ENCODE measurements at places on chromosomes 5 and 9.
A peak's percentile ranks its signal among the peaks of the same experiment; 100 is the strongest.

GRCh38 chr5:131382407-131383395, 118.8 kb downstream of the CDC42SE2 start:
- no peak for DNase-seq

GRCh38 chr5:56142614-56143372, 90.3 kb downstream of the ANKRD55 start:
- DNase-seq: peak; percentile 86

GRCh38 chr5:126544087-126544740, 50.8 kb downstream of the ALDH7A1 start:
- no peak for DNase-seq

DNA sequence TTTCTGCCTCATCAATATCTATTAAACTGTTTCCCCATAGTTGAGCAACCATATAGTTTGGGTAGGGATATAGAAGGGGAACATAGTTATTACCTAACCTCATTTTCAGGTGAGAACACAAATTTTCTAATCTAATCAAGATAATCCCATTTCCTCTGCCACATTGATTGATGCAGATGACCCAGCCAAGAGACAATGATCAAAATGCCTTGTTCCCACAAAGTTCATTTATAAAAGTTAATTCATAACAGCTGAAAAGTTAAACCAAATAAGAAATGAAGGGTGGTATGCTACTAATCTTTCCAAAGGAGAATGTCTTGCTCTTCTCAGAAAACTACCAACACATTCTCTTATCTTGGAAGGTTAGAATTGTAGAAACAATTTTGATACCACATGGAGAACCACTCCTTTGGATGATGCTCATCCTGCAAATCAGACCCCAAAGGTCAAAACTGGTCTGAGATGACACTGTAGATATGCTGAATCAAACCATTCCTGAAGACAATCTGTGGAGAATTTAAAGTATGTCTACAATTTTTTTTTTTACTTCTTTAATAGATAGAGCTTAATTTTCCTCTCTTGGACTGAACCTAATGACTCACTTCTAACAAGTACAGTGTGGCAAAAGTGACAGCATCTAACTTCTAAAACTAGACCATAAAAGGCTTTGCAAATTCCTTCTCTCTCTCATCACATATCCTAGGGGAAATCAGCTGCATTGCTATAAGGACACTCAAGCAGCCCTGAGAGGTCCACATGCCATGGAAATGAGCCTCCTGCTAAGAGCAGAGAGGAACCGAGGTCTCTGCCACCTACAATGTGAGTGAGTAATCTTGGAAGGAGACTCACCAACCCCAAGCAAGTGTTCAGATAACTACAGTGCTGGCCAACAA, 586.7 kb upstream of the TUSC1 start:
- no peak for DNase-seq

- DNase-seq: no peak
Measured at GRCh38 chr9:19512103-19512832, 103.5 kb downstream of the ACER2 start.

- no peak for DNase-seq
Measured at GRCh38 chr5:27216367-27216950, 178.1 kb upstream of the CDH9 start.

DNA sequence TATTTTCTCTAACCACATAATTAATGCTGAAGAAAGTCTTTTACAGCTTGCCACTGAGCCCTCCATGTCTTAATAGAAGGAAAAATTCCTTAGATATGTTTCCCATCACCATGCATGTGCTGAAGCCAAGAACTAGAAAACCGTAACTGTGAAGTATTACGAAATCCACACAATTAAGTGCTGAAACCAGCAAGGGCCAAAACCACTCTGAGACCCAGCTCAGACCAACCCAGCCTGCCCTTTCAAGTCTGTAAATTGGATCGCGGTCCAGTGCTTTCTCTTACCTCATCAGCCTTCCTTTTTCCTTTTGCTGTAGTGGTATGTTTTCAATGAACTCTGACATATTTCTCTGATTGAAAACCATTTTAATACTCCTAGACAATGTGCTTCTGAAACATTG, 26.3 kb downstream of the SEMA5A start:
- peak; percentile 67 for DNase-seq

DNA sequence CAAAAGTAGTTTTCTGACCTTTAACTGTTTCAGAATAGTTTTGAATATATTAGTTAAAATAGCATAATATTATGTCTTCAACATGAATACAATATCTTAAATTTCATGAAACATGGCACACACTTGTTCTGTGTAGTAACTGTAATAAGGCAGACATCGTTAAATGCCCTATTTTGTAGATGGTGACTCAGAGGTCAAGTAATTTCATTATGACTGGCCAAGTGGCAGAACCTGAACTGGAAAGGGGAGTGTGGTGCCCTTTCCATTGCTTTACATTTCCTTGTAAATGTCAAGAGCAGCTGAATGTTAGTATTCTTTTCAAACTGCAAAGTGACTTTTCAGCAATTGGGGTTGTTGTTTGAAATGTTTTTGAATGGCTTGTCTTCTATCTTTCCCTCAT, 201.2 kb upstream of the CDKN2B start:
- DNase-seq: no peak

GRCh38 chr5:42520957-42521356, 97.7 kb downstream of the GHR start:
- no peak for DNase-seq

DNA sequence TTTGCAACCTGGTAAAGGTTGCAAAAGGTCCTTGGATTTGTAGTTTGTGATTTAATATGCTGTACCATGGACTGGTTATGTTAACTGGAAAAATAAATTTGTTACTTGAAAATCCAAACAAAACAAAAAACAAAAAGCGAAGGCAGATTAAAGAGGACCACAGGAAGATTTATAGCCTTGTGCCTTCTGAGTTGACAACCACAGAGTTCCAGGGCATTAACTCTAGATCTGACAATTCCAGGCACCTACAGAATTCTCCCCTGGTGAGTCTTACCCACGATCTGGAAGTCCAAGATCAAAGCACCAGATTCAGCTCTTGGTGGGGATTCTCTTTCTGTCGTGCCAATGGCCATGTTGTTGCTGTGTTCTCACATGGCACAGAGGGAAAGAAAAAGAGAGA, 107.9 kb upstream of the SELENOP start:
- no peak for DNase-seq
